ENCODE measurements at places on chromosomes 13 and 19.

DNA sequence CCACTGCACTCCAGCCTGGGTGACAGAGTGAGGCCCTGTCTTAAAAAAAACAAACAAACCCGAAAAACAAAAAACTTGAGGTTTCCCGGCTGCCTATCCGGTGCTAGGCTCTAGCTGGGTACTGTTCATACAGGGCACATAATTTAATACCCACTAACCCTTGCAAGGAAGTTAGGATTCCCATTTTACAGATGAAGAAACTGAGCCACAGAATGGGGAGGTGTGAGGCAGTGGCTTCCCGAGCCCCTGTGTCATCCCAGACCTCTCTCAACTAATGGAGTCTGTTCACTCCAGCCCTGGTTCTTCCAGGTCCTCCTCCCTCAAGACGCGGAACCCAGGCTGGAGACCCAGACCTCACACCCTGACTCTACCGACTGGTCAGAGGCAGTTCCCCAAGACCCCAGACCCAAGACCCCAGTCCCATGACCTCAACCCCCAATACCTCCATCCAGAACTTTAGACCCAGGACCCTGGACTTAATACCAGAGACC is 576 bp downstream of the APBA3 start:
- DNase-seq, result peak; percentile 62

- no peak for DNase-seq
Measured at GRCh38 chr13:92938486-92939020, 288.1 kb upstream of the GPC6 start.

GRCh38 chr13:47964863-47965262 is 36.2 kb downstream of the SUCLA2 start:
- no peak for DNase-seq

- no peak for DNase-seq
Measured at GRCh38 chr19:29645911-29646310, 19.4 kb upstream of the PLEKHF1 start.

Data from natural killer cell (primary cell).